ENCODE measurements at places on chromosomes 6 and 20.

DNA sequence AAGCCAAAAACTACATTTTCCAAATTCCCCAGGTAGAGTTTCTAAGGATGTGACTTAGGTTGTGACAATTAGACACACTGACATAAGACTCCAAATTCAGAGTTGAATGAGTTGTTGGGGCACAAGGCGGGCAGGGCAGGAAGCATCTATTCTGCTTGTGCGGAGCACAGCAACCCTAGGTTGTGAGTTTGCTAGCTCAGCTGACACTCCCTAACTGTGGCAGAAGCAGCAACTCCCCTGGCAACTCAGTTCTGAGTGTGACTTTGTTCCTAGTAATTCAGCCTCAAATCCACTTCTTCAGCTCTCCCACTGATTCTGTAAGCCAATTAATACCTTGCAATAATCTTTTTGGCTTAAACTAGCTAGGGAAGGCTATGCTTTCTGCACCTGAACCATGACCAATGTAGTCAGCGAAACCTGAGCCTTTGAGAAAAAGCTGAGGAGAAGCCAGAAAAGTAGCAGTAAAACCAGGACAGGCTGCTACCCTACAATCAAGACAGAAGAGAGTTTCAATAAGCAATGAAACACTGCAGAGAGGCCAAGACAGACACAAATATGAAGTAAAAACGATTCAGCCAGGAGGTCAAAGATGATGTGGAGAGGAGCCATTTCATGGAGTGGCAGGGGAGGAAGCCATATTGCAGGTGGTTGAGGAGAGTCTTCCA lies 30.0 kb upstream of the PAQR8 start:
- no peak for DNase-seq

DNA sequence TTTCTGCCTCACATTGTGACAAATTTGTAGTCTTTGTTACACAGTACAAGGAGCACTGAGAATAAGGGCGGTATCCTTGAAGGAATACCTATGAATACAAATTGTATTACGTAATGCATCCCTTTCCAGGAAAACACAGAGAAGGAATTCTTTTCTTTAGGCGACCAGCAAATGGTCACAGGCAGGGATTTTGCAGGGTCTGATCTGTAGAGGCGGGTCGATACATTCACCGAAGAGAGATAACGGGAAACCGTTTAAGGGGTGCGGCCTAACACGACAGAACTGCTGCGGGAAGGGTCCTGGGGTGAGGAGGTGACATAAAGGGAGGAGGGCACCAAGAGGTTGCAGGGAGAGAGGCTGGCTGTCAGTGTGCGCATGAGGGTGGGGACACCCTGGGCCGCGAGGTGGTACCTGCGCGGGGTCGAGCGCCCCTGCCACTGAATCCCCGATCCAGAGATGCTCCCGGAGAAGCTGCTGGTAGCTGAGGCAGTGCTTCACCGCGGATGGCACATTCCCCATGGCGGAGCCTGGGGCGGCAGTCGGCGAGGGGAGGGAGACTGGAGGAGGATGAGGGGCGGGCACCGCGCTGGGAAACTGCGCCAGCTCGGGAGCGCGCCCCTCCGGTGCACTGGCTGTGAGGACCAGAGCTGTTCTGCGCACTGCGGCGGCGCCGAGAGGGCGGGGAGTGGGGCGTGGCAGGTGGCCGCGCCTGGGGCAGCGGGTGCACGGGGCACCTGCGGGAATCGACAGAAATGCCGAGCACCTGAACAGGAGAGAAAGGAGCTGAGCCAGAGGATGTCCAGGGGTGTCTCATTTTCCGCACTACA lies at the start of gene HMGCLL1:
TSS of gene HMGCLL1 (minus strand) at position 656 of the 827 bp plus-strand sequence. CDS start at position 519, 137 bp downstream.
- peak; percentile 28 for DNase-seq

DNA sequence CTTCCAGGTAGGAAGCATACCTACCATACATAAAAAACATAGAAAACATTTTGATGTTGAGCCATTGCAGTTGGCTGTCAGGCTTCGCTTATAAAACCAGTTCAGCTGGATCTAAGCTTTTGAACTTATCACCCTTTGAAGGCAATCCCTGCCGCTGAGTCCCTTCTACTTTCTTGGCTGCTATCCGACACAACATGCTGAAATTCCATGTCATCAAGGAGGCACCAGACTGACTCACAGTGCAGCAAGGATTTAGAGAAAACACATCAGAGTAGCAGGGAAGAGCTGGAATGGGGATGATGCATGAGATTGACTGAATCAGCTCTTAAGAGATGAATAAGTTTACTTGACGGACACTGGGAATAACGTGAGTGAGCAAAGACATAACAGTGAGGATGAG lies 135.0 kb upstream of the MAN1A1 start:
- DNase-seq = no peak

GRCh38 chr20:59322081-59322480 lies 21.7 kb downstream of the EDN3 start:
- DNase-seq = no peak

DNA sequence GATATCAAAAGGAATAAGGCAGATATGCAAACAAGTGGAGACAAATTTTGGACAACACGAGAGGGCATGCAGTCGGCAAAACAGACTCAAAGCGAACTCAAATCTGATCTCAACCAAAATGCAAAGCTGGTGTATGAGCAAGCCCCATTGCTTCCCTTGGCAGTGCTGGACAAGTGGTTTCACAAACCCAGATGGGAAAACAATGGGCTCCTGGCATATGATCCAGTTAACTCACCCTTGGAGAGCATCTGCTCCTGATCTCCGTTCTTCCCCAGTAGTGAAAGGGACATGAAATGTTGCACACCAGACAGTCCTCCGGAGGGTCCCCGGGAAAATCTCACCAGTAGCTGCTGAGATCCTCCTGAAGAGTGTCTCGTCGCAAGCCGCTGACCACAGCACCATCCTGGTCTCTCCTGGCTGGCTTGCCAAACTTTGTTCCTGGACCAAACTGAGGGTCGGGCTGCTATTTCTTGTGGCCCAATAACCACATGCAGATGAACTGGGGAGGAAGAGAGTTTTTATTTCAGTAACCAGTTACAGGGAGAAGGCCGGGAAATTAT lies 84.3 kb upstream of the THBS2 start:
- DNase-seq = peak; percentile 30

GRCh38 chr6:110813338-110814101 lies 1.7 kb downstream of the CDK19 start:
- DNase-seq = no peak

DNA sequence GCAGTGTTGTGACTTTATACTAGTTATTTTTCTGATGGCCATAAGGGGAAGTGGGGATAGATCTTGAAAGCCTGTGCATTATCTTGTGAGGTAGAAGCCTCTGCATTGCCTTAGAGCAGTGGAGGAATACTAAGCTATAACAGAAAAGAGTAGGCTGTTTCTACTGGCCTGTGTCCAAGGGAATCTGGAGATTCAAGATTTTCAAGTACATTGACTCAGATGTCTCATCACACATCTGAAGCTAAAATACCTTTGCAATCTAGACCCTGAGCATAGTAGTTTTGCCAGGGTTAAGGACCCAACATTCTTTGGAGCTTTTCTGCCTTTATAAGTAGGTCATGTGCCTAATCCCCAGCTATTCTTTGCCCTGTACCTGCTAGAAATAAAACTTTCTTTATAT lies 272.3 kb downstream of the TENT5A start:
- DNase-seq = no peak

DNA sequence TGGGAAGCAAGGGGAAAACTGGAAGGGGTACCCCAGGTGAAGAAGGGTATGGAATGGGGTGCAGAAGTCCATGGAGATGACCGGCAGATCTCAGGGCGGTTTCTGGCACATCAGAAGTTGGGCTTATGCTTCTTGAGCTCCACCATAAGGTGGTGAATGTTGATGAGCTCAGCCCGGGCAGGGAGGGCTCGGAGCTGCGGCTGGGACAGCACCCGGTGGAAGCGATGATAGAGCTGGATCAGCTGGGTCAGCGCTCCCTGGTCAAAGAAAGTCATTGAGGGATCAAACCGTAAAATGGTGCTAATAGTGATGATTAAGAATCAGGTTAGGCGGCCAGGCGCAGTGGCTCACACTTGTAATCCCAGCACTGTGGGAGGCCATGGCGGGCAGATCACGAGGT lies 20.9 kb downstream of the VPS52 start:
- no peak for DNase-seq

DNA sequence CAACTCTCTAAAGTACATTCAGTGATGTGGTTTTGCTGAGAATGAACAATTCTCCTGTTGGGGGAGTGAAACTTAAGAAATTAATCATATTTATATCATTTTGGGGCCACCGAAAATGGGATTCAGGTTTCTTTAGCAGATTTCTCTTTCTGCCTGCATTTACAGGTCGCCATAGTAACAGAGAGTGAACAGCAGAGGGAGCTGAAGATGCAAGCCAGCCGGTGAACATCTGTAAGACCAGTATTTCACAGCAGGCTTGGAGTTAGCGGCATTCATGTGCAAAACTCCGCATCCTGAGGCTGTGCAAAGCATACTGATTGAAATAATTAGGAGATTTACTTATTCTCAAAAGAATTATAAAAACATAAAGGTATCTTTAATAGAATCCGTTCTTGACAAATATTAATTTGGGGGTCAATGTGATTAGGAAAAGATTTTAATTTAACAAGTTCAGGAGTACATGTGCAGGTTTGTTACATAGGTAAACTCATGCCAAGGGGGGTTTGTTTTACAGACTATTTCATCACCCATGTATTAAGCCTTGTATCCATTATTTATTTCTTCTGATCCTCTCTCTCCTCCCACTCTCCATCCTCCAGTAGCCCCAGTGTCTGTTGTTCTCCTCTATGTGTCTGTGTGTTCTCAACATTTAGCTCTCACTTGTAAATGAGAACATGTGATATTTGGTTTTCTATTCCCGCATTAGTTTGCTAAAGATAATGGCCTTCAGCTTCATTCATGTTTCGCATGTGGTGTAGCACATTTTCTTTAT lies 17.8 kb upstream of the HSF2 start:
- peak; percentile 65 for DNase-seq

DNA sequence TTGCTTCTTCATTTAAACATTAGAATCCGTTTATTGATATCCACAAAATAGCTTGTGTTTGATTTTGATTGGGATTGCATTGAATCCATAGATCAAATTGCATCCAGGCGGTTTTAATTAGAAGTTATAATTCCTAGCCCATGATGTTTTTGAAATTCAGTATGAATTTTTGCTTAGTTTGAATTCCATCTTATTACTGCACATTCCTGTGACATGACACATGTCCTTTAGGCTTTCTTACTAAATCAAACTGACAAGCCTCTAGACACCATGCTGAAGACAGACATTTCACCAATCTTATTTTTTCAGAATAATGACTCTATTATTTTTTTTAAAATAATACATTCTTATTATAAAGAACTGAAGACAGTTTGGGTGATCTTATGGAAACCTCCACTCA lies 21.4 kb upstream of the PI16 start:
- DNase-seq = no peak
